Endothelial cell of umbilical vein (primary cell): ENCODE measurements at places on chromosomes 13 and 19. TPM values are rescaled to one million over a fixed set of nuclear protein-coding genes. Genes with fewer than 3 reads are reported as not detected.

- DNase-seq, result no peak
Observed at GRCh38 chr13:42021851-42022250, 26.6 kb upstream of the DGKH start.

GRCh38 chr13:84263354-84264069 lies 381.2 kb upstream of the SLITRK1 start:
- DNase-seq, result no peak

Gene ZNF534
- polyA plus RNA-seq, result not detected in 2 replicates

DNA sequence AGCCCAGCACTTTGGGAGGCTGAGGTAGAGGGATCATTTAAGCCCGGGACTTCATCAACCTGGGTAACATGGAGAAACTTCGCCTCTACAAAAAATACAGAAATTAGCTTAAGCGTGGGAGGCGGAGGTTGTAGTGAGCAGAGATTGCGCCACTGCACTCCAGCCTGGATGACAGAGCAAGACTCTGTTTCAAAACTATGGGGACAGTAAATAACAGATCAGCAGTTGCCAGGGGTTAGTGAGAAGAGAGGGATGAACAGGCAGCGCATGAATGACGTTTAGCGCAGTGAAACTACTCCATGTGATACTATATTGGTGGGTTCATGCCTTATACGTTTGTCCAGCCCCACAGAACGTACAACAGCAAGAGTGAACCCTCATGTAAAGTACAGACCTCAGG lies 7.1 kb upstream of the ICAM3 start:
- no peak for DNase-seq

DNA sequence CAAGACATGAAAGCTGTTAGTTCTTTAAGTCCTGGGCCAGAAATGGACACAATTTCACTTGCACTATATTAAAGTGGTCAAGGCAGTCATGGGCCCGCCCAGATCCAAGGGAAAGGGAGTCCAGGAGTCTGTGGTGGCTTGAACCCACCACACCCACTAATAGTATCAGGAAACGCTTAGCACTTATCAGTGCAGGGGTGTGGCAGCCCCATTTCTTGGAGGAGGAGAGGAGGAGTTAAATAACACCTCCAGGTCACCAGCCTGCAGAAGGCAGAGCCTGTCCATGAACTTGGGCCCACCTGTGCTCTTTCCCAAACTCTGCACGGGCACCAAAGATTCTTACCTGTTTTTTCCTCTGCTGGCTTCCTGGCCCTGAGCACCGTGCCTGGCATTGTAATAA lies 5.4 kb upstream of the NTN5 start:
- DNase-seq, result no peak

Gene NEK3
- polyA plus RNA-seq, result 8.3 and 10.3 TPM in 2 replicates

DNA sequence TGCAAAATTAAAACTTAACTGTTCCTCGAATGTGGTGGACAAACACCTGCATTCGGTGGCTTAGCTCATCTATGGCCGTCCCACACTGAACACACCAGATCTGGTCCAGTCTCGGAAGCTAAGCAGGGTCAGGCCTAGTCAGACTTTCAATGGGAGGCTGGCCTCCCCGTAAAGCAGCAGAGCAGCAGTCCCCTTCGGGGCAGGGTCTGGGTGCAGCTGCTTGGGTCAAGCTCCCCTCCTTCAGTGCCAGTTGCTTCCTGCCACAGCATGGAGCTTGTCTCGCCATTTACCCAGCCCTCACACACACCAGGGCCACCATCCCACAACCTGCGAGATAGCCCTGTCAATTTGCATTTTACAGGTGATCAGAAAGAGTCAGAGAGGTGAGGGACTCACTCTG lies 93.2 kb downstream of the TUBA3C start:
- DNase-seq, result no peak

Gene CEACAM7
- polyA plus RNA-seq, result 0.03 TPM in 1 of 2 replicates, not detected in the other

Gene LINGO3
- not detected in 2 replicates for polyA plus RNA-seq

Gene CYP2A7
- not detected in 2 replicates for polyA plus RNA-seq

- no peak for DNase-seq
Observed at GRCh38 chr19:8242211-8242821, 33.1 kb downstream of the CERS4 start.

GRCh38 chr19:46288896-46289588 lies 7.8 kb upstream of the HIF3A start:
- DNase-seq, result peak; percentile 95

DNA sequence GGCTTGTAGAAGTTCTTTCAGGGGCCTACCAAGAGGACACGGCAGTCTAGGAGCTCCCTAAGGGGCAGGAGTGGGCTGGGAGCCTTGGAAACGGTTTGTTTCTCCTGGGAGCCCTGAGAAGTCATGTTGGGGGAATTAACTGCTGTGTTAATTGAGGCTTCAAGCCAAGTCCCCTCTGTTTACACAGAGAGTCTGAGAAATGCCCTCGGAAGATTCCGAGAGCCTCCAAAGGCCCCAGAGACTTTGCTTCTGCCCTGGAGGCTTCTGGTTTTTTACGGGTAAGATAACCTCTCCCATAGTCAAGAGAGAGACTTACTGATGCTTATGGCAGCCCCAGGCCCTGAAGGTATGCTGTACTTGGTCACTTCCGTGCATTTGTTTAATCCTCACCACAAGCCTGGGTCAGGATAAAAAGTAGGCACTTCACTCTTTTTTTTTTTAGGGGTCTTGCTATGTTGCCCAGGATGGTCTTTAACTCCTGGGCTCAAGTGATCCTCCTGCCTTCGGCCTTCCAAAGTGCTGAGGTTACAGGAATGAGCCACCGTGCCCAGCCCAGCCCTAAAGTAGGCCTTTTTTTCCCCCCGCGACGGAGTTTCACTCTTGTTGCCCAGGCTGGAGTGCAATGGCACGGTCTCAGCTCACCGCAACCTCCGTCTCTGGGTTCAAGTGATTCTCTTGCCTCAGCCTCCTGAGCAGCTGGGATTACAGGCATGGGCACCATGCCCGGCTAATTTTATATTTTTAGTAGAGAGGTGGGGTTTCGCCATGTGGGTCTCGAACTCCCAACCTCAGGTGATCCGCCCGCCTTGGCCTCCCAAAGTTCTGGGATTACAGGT lies 15.2 kb downstream of the IER2 start:
- DNase-seq, result peak; percentile 55

GRCh38 chr19:12983542-12984142 lies 11.6 kb upstream of the NFIX start:
- peak; percentile 83 for DNase-seq

Gene IGFL1
- not detected in 2 replicates for polyA plus RNA-seq

Gene ZBTB32
- not detected in 2 replicates for polyA plus RNA-seq

Gene SULT2B1
- not detected in 2 replicates for polyA plus RNA-seq

DNA sequence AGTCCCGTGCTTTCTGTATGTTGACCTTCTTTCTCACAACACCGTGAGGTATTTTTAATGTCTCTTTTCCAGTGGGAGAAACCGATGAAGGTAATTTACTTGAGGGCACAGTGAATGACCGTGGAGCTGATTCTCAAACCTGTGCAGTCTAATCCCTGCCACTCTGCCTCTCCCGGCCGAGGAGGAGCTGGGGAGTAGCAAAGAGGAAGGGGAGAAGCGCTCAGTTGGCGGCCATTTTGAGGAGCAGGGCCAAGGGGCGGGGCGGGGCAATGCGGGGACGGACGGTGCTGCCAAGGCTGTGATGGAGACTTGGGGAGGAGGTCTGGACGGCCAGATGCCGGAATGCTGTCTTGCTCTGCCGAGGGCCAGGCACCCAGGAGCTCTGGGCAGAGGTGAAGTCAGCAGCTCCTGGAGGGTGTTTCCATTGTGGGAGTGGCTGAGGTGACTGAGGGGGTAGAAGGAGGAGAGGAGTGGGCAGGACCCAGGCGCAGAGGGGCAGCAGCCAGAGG lies 12.4 kb upstream of the RANBP3 start:
- no peak for DNase-seq

- no peak for DNase-seq
Observed at GRCh38 chr13:54953786-54954185, 1925.2 kb downstream of the OLFM4 start.

Gene PTPRS
- 10.1 and 13.1 TPM in 2 replicates for polyA plus RNA-seq

Gene NTF4
- not detected in 2 replicates for polyA plus RNA-seq

DNA sequence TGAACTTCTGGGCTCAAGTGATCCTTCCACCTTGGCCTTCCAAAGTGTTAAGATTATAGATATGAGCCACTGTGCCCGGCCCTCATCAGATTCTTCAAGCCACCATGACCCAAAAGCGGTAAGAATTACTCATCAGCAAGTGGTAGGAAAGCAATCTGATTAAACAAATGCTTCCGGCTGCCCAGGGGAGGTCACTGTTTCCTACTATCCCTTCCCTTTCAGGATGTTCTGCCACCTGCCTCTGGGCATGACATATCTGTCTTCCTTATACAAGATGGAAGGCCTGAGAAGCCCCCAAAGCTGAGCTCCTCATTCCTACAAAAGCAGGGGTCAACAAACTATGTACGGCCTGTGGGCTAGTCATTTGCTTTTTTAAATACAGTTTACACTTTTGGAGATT lies 7.0 kb downstream of the ABHD8 start:
- peak; percentile 61 for DNase-seq

- DNase-seq, result no peak
Observed at GRCh38 chr19:35944556-35944955, 8.4 kb downstream of the LRFN3 start.

GRCh38 chr19:2524840-2525723 lies 49.2 kb downstream of the GADD45B start:
- DNase-seq, result no peak

DNA sequence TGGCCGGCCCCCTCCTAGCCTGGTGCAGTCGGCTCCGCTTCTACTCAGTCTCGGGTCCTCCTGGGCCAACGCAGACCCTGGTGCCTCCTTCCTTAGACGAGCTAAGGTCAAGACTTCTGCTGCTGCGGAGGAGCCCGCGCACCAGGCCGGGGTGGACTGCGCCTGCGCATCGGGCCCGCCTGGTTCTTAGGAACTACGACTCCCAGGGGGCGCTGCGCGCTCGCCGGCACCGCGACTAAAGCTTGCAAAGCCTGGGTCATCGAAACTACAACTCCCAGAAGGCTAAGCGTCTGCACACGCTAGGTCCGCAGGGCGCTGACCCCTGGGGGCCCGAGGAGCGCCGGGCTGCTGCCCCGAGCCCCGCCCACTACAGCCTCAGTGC lies at the start of gene ZNF835:
Gene ZNF835, minus strand, starts transcription at position 145 of the 382 bp plus-strand sequence. CDS start 6,559 bp downstream, outside the sequence.
- no peak for DNase-seq

DNA sequence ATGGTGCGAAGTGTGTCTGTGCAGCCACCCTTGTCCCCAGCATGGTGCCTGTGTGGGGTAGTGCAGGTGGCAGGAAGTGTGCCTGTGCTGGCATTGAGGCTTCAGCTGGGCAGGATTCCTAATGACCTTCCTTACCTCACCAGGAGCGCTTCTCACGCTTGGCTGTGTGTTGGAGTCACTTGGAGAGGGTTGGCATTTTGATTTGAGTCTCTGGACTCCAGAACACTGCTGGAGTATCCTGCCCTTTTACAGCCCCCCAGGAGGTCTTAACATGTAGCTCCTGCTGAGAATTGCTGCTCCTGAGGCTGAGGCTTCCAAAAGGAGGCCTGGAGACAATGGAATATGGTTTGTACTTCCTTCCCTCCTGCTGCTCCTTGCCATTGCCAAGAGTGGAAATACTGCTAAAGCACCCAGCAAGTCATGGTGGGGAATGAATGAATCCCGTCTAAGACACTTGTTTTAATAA lies 87.1 kb downstream of the ARHGEF7 start:
- DNase-seq, result peak; percentile 79

Gene KLK11
- not detected in 2 replicates for polyA plus RNA-seq

DNA sequence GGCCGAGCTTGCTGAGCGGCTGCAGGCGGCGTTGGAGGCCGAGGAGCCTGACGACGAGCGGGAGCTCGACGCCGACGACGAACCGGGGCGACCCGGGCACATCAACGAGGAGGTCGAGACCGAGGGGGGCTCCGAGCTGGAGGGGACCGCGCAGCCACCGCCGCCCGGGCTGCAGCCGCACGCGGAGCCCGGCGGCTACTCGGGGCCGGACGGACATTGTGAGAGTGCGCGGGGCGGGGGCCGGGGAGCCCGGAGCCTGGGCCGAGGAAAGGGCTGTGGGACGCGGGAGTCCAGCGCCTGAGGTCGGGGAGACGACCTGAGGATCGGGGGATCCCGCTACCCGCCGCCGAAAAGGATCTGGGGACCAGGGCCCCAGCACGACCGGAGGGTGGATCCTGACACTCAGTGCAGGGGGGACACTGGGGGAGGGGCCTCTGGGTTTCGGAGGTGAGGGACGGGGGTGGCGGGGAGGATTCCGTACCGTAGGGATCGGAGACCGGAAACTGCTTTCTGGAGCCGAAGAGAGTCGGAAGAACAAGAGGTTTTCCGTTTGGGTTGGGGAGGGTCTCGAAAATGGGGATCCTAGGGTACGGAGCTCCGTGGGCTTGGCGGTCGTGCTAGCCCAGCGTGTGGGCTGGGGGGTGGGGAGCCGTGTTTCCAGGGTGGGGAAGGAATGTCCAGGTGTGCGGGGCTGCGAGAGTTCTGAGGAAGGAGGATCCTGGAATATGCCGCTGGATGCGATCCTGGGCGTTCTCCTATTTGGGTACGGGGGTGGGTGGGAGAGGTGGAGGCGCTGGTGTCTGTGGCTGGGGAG lies 616 bp downstream of the HNRNPUL1 start:
- DNase-seq, result peak; percentile 30

- DNase-seq, result no peak
Observed at GRCh38 chr19:12680034-12680433, 1.6 kb downstream of the DHPS start.

DNA sequence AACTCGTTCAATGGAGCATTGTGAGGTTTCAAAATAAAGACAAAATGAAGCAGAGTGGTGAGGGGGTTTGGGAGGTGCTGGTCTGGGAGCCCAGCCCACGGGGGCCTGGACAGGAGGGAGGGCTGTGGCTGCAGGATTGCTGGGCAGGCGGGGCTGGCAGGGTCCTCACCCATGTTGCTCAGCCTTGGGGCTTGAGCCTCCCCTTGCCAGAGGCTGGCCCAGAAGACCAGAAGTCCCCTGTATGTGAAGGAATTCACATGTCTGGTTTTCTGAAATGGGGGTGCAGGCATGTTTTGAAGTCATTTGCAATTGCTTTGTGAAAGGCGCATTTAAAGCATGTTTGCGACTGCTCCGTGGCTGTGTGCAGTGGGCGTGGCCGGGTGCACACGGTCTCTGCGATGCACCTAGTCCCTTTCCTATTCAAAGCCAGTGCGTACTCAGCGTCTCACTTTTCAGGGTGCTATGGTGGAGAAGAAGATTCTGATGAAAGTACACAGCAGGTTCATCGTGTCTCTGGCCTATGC lies 2.3 kb downstream of the GRK1 start:
- no peak for DNase-seq

- peak; percentile 72 for DNase-seq
Observed at GRCh38 chr13:74132152-74132775, 1.9 kb downstream of the KLF12 start.

DNA sequence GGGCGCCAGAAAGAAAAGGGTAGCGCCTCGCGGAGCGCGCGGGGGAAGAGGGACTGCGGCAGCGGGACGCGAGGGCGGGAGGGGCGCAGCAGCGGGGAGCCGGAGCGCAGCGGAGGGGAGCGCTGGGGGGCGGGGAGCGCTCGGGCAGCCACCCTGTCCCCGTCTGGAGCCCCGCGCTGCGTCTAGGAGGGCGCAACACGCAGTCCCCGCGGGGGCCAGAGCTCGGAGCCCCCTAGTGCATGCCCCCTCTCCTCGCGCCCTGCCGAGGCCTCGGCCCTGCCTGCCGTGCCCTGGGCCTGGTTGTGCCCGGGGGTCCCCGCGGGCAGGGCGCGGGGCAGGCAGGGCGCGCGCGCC lies 37.9 kb downstream of the SOX1 start:
- no peak for DNase-seq

Gene TMEM59L
- polyA plus RNA-seq, result 0.43 and 0.60 TPM in 2 replicates
